ENCODE measurements at places on chromosomes 2 and 18.
A peak's percentile ranks its signal among the peaks of the same experiment; 100 is the strongest.

GRCh38 chr18:58860747-58861231, 3.9 kb upstream of the ZNF532 start:
- no peak for DNase-seq

- no peak for DNase-seq
Observed at GRCh38 chr2:239579081-239579480, 178.3 kb upstream of the HDAC4 start.

- no peak for DNase-seq
Observed at GRCh38 chr2:46382331-46383112, 85.3 kb downstream of the EPAS1 start.

DNA sequence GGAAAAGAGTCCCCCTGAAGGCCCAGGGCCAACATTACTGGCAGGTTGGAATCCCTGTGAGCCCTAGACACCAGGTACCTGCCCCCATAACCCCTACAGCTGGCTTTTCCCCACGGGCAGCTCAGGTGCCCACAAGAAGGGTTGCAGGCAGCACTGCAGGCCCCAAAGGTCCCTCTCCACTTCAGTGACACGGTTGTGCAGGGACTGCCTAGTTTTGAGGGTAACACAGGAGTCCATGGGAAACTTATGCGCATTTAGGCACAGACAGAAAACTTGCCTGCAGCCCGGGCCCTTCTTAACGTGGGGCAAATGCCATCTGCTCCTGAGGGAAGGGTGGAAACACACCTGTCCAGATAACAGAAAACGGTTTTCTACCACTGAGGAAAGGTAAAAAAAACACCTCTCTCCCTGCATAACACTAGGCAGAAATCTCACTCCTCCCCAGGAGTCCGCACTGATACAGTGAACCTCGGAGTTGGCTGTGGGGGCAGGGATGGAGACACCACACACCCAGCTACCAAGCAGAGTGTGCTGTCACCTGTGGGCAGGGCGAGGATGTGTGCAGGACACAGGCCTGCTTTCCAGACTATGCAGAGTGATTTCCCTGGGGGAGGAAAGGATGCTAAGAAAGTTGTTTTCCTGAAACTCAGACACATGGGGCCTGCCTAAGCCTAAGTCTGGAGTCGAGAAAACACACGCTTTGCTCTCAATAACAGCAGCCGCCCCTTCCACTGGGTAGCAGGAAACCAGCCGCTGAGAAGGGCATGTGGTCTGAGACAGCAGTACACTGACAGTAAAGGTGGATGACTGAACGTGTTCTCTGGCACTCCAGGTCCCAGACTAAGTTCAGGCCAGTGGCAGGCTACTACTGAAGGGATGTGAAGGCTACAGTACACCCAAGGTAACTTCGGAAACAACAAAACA, 819.4 kb downstream of the DCDC2C start:
- no peak for DNase-seq

- no peak for DNase-seq
Observed at GRCh38 chr2:96877042-96877451, 7.2 kb upstream of the SEMA4C start.

DNA sequence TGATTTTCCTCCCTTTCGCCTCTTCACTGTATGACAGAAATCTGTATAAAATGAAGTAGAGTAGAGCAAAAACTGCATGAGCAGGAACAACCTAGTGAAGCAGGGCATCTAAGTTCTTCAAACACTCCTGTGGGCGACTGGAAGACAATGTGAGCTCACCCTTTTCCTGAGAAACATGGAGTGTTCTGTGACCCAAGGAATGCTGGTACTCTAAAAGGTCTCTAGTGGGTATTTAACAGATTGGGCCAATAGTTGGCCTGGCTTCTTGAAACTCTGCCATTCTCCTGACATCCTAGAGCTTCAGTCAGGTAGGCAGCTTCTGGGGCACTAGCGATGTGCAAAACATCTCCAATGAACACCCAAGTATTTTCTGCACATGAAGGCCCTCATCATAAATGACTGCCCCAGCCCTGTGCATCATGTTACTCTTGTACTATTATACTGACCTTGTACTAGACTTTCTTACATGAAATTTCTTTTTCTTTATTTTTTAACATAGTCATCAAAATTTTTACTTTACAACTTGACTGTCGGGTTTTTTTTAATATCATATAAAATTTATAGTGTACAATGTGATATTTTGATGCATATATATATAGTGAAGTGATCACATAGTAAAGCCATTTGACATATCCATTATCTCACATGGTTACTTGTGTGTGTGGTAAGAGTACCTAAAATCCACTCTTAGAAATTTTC, 294.6 kb upstream of the SESTD1 start:
- no peak for DNase-seq

GRCh38 chr18:13511961-13512577, 214.3 kb downstream of the FAM210A start:
- DNase-seq: no peak

GRCh38 chr18:3821524-3821923, 371.6 kb downstream of the TGIF1 start:
- no peak for DNase-seq

- peak; percentile 81 for DNase-seq
Observed at GRCh38 chr2:172465417-172466334, 38.3 kb downstream of the ITGA6 start.

GRCh38 chr2:30626397-30626796, 179.4 kb downstream of the LCLAT1 start:
- no peak for DNase-seq

GRCh38 chr2:201656740-201657139, 13.4 kb upstream of the TMEM237 start:
- DNase-seq: no peak

DNA sequence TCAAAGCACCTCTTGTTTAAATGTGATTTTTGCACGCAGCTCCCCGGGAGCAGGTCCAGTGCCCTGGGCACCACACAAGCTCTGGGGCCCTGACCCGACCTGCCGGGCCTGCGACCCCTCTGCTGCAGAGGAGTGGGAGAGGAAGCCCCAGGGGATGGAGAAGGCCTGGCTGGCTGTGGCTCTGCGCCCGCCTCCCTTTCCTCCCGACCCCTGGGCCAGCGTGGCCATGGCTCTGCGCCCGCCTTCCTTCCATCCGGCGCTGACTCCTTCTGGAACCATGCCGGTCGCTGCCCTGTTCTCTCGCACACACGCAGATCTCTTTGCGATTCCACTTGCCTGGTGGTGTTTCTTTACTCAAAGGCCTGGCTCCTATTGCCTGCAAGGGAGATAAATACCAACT, 166.5 kb upstream of the SALL3 start:
- no peak for DNase-seq

DNA sequence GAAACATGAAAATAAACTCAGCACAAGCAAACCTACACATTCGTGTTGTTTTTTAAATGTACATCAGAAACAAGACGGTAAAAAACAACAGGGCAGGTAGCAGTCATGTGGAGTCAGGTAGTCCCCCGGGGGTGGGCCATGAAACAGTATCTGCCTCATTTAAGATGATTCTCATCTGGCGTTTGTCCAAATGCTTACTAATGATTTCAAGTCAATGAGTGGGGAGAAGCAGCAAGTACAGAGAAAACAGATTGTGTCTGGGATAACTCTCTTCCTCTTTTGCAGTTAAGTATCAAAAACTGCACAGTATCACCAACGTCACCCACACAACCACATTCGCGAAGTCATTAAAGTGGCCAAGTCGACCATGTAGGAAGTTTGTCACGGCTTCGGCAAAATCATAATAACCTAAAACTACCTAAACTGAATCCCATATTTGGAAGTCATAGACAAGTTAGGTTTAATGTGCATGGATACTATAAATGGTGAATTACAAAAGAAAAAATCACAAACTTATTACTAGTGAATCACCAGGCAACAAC, 1.3 kb downstream of the LAPTM4A start:
- peak; percentile 34 for DNase-seq

GRCh38 chr2:152097290-152097800, 1.5 kb downstream of the CACNB4 start:
- no peak for DNase-seq

DNA sequence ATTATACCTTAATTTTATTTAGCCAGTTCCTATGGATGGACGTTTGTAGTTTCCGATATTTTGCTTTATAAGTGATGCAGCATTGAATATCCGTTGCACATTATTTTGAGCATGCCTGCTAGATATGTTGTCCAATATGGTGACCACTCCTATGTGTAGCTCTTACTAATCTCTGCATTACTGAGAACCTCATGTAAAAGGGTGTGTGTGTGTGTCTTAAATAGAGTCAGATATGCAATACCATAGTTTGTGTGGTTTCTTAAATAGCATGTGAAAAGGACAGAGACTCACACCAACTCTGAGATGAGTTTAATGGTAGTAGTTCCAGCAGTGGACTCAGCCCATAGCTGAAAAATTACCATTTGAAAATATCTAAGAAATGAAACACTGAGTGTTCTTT, 32.3 kb downstream of the CD8A start:
- DNase-seq: no peak

DNA sequence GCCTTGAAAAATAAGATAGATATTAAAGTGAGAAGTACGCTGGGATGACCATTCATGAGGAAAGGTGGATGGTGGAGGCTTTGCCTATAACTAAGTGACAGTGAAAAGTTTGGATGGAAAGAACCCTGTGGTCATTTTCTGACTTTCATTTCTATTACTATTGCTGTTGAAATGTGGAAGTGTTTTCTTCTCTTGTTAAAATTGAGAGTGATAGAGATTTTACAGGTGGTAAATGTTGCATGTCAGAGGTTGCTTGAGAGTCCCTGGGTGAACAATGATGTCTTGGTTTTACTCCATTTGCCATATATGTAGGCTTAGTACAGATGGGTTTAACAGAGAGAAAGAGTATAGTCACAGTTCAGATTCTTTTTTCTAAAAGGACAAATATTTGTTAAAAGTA, 18.4 kb downstream of the NCOA1 start:
- DNase-seq: no peak

GRCh38 chr2:55054106-55054875, 4.0 kb upstream of the RTN4 start:
- DNase-seq: peak; percentile 15

- peak; percentile 52 for DNase-seq
Observed at GRCh38 chr2:166375736-166376487, at the start of gene SCN9A. Gene SCN9A, minus strand, starts transcription at chr2:166375944. Its CDS starts 64,188 bp downstream, at chr2:166311756.

DNA sequence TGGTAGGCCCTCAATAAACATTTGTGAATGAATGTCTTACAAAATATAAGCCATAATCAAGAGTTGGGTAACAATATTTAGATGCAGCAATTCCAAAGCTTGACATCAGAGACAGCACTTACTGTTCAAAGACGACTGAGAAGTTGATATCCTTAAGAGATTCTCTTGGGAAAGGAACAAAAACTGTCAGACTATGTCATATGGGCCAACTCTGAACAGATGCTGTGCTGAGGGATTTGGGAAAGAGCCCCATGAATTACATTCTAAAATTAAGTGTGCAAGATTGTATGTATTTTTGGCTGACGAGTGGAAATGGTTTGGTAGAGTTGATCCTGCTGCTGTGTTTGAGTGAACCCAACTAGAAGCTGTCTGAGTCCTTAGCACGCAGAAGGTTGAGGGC, 250.7 kb upstream of the LINC00305 start:
- DNase-seq: no peak

DNA sequence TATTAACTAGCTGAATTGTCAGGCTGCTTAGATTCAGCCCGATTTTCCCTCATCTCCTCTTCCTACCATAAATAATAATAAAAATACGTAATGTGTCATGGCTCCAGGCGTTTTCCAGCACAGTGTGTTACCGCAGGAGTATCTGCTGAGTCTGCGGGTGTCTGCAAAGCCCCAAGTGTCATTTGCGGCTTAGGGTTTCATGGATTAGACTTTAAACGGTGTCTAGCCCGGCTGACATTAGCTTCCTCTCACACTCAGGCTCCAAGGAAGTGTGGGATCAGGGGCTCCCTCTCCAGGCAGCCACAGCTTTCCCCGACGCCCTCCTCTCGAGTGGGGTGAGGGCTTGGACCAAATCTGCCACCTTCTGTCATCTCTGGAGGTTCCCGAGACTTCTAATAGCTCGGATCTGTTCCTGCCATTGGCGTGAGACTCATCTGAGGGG, 14.1 kb upstream of the HOXD1 start:
- no peak for DNase-seq

- no peak for DNase-seq
Observed at GRCh38 chr2:146633159-146633558, 1211.7 kb upstream of the ACVR2A start.

GRCh38 chr2:69580486-69580885, 63.1 kb downstream of the AAK1 start:
- DNase-seq: no peak

GRCh38 chr2:63926815-63927214, 85.1 kb downstream of the UGP2 start:
- no peak for DNase-seq

DNA sequence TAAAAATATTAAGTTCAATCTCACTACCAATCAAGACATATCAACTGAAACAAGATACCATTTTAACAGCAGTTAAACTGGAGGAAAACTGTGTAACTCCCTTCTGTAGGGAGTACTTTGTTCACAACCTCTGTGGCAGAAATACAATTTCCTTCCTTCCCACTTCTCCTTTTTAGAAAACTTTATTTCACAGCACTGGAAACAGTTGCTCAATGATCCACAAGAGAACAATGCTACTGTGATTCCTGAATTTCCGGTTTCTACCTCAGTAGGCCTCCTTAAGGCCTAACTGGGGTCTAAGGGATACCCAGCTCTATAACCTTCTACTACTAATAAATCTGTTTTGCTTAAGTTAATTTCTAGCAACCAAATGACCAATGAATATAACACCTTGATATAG, 14.1 kb downstream of the TLK1 start:
- DNase-seq: no peak

DNA sequence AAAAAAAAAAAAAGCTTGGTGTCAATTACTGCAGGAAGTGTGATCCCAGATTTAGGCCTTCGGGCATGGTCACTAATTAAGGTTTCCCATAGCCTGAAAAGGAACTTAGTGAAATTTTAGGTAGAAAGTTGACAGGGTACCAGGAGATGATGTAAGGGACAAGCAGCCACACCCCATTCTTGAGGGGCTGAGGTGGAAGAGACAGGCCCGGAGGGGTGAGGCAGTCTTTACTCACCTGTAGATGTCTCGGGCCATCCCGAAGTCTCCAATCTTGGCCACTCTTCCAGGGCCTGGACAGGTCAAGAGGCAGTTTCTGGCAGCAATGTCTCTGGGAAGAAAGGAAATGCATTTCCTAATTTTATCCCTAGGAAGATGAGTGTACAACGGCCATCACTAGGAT, 94.3 kb downstream of the CLIP4 start:
- no peak for DNase-seq

DNA sequence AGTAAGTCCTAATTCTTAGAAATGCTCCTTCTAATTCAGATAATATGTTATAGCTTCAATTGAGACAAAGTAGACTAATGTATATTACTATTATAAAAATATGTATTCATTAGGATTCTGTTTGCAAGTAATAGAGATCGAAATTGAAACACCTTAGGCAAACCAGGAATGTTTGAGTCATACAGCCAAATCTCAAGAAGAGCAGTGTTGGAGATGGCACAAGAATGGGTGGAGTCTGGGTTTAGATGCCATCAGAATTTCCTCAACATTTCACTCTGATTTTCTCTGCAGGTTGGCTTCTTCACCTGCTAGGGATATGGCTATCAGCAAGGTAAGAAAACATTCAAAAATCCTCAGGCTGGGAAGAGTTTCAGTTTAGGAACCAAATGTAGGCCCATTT, 405.4 kb downstream of the CCDC85A start:
- no peak for DNase-seq
